NCI-H1092 (cell line): ENCODE measurements at places on chromosomes 5 and 9.

DNA sequence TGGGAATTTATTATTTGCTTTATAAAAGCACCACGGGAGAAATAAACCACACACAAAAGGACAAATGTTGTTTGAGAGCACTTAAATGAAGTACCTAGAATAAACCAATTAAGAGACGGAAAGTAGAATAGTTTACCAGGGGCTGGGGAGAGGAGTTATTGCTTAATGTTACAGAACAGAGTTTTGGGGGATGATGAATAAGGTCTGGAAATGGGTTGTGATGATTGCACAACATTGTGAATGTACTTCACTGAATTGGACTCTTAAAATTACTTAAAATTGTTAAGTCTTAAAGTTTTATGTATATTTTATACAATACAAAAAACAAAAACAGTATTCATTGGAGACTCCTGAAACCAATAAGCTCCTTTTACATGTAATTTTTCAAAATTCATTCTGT, 1.5 kb downstream of the ZBTB43 start:
- DNase-seq: no peak

DNA sequence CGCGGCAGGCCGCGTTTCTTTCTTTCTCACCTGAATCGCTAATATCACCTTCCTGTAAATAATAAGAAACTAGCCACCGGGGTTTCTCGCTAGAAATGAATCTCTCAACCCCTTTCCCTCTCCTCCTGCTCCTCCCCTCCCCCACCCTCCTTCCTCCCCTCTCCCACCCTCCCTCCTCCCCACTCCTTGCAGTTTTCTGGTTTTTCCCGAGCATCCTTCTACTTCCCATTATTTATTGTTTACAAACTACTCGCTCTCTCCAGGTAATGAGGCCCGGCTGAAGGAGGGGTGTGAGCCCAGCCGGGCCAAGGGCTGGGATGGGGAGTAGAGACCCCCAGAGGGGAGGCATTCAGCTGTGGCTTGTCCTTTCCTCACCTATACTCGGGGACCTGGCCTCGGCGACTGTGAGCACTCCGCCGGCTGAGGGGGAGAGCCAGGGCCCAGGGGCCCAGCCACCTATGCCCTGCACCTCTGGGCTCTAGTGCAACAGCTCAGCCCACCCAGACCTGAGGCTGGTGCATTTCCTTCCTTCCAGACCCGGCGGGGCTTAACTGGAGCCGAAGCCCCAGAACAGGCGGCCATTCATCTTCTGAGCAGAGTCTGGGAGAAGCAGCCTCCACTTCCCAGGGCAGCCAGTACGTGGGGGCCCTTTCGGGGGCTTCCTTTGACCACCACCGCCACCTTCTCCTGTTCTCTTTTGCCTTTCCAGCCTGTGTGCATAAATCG, 2.1 kb upstream of the IRX4 start:
- DNase-seq: no peak

DNA sequence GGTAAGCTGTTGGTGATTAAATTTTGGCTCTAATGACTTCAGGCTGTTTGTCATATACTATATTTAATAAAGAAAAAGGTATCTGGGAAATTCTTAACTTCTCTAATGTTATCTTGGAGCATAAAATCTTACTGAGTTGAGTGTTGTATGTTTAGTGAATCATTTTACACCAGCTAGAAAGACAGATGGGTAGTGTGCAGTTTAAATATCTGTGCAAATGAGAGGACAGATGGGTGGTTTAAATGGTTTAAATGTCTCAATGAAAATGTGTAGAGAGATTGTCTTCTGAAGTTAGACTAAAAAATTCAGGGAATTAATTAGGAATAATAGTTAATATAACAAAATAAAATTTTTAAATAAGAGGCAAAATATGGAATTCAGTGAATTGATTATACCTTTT, 114.5 kb downstream of the FER start:
- no peak for DNase-seq

DNA sequence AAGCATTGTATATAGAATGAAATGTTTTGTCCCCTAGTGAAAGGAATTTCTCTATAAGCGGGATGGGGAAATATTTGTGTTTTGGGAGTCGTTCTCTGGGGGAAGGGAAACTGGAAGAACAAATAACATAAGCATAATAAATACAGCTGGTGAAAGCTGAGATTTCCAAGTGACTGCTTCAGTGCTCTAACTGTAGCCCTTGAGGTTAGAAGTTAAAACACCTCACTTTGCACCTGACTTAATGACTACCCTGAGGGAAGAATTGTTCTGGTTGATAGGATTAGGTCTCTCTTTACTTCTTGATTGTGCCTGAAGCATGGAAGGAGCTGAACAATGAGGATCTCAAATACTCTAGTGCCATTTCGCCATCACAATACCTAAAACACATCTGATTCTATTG, 307.4 kb downstream of the MAN2A1 start:
- no peak for DNase-seq

DNA sequence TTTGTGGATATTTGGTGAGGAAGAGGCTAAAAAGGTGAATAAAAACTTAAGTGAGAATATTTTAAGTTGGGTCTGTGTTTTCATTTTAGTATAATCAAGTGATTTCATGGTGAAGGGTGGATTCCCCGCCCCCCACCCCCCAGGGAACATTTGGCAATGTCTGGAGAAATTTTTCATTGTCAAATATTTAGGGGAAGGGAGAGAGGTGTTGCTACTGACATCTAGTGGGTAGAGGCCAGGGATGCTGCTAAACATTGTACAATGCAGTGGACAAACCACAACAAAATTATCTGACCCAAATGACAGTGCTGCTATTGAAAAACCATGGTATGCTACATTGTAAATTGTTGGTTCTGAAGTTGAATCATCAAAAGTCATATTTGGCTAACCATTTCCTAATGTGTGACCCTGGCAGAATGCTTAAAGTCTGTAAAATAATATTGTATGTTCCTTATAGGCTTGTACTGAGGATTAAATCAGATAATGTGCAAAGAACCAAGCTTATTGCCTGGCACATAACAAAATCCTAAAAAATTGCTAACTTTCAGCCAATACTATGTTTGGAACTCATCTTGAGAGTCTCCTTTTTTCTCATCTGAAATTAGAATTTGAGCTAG, 5.6 kb downstream of the C5orf24 start:
- no peak for DNase-seq
